Glutamatergic neuron (in vitro differentiated cells): ENCODE measurements at places on chromosomes 2 and 18. TPM values are rescaled to one million over a fixed set of nuclear protein-coding genes. Genes with fewer than 3 reads are reported as not detected.

DNA sequence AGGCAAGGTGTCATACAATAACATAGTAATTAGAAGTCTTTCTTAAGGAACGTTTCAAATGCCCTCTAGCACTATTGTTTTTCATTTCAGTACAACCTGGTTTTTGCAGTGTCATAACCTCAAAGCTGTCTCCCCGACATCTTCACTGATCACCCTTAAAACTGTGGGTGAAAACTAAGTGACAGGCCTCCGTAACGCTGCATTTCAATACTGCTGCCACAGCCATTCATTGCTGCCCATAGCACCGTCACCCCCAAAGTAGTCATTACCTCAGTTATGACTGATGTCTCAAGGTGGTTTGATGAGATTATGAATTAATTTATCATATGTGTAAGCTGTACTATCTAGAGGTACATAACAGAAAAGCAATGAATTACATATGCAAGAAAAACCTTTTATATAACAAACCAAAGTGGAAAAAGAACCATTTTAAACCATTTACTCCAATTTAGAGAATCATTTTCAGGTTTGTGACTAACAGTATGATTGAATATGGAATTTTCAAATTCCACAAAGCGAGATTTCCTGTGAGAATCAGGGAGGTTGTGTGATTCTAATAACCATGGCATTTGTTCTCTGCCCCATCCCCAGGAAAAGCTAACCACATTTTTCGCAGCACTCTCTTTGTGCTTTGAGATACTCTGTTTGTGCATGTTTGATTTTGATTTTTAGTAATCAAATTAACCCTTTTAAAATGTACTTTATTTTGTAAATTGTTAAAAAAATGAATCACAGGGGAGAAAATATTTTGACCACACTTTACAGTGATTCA lies 263.0 kb downstream of the PTGR3 start:
- no peak overlapping the region for H3K4me3 ChIP-seq
- no peaks in the 10 kb centered on the region for H3K36me3 ChIP-seq
- DNase-seq = no peak
- H3K27me3 ChIP-seq = no peaks in the 10 kb centered on the region
- H3K4me1 ChIP-seq = peaks cover 9% of the 10 kb centered on the region

DNA sequence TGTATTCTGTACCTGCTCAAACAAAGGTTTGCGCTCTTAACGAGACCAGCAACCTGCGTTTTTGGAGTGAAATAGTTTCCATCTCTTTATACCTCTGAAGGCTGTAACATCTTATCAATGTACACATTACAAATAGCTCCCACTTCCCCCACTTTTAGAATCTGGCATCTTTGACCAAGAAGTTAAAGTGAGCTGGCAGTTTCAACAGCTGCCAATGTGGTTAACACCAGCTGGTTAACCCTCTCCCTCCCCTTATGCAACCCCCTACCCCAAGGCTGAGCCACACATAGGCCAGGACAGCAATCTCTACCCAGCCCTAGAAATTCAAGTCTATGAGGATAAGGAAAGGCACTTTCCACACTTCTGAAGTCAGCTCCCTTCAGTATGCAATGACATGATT lies 2.2 kb upstream of the SERTAD2 start:
- no peak for DNase-seq
- H3K4me3 ChIP-seq = peak overlapping the region; percentile 71

Gene ECEL1
- total RNA-seq = 2.3 TPM

DNA sequence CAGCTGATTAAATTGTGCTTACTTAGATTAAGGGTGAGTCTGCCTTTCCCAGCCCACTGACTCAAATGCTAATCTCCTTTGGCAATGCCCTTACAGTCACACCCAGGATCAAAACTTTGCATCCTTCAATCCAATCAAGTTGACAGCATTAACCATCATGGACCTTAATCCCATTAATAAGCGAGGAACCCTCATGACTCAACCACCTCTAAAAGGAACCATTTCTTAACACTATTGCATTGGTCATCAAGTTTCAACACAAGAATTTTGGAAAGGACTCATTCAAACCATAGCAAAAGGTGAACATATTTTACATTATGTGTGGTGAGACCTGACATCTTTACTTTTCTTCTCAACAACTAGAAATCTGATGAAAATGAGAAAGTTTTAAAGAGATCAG lies 187.0 kb downstream of the OSR1 start:
- no peaks in the 10 kb centered on the region for H3K27me3 ChIP-seq
- no peak for DNase-seq
- H3K4me1 ChIP-seq = no peaks in the 10 kb centered on the region
- no peaks in the 10 kb centered on the region for H3K36me3 ChIP-seq
- no peak overlapping the region for H3K27ac ChIP-seq

- peak; percentile 43 for DNase-seq
- peak overlapping the region; percentile 98 for H3K27ac ChIP-seq
- H3K4me1 ChIP-seq = peaks cover 55% of the 10 kb centered on the region
- no peaks in the 10 kb centered on the region for H3K27me3 ChIP-seq
These were observed 24.4 kb downstream of the NFE2L2 start for GRCh38 chr2:177239932-177240630.
